ENCODE measurements at places on chromosomes 5 and 9.

GRCh38 chr5:80592105-80592504, 22.0 kb upstream of the ANKRD34B start:
- peak; percentile 45 for DNase-seq

- peak; percentile 25 for DNase-seq
Observed at GRCh38 chr9:86034863-86035734, 64.3 kb downstream of the GOLM1 start.

DNA sequence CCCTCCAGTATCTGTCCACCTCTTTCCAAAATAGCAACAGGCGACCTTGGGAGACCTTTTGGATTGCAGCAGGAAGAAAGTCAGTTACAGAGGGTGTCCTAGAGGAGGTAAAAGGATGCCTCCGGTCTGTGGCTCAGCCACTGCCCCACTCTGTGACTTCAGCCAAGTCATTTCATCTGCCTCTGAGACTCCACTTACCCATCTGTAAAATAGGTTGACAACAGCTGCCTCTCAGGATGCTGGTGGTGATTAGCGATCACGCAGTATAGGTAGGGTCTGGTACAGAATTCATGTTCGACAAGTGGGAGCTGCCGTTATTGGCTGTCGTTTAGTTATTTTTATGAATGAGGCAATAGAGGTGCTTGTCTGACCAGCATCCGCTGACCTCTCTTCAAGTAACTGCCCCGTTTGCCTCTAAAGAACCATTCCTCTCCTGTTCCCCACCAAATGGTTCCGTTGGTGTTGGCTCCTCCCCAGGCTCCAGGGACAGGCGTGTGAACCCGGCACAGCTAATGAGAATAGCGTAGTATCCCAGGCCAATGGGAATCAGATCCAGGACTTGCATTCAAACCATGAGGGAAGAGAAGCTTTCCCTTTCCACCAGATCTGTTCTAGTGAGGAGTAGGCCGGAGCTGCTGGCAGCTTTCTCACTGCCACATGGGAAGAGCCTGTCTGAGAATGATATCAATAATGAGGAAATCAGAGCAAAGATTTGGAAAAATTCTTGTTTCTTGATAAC, 64.1 kb downstream of the SMIM23 start:
- no peak for DNase-seq

- peak; percentile 44 for DNase-seq
Observed at GRCh38 chr9:92970467-92970923, 23.2 kb downstream of the FGD3 start.

DNA sequence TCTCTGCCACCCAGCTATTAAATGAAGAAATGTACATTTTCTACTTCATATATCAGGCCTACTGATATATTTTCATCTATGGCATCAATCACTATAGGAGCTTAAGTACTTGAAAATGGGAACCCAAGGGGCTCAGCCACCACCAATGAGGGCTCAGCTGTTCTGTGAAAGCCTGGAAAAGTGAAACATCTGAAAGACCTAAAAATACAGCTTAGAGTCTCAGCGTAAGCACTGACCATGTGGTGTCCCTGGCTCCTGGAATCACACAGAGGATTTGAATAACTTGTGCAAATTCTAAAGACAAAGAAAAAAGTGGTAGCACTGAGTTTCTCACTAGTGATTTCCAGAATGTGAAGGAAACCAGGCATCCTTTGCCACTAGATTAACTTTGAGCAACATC, 64.5 kb downstream of the PTPRD start:
- no peak for DNase-seq

DNA sequence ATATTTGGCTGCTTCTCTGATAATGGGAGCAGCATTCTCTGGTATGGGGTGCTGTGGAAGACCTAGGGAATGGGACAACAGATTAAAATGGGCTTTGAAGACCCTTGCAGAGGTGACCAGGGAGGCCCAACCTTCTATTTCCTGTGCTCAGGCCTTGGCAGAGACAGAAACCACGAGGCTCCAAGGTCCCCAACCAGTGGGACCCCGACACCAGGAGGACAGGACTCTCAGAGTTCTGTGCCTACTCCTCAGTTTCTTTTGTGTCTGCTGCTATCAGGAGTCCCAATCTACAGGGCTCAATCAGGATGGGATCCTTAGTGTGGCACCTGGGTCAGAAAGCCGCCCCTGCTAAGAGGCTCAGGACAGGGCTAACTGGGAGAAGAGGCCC, 29.3 kb downstream of the CSF2 start:
- no peak for DNase-seq

DNA sequence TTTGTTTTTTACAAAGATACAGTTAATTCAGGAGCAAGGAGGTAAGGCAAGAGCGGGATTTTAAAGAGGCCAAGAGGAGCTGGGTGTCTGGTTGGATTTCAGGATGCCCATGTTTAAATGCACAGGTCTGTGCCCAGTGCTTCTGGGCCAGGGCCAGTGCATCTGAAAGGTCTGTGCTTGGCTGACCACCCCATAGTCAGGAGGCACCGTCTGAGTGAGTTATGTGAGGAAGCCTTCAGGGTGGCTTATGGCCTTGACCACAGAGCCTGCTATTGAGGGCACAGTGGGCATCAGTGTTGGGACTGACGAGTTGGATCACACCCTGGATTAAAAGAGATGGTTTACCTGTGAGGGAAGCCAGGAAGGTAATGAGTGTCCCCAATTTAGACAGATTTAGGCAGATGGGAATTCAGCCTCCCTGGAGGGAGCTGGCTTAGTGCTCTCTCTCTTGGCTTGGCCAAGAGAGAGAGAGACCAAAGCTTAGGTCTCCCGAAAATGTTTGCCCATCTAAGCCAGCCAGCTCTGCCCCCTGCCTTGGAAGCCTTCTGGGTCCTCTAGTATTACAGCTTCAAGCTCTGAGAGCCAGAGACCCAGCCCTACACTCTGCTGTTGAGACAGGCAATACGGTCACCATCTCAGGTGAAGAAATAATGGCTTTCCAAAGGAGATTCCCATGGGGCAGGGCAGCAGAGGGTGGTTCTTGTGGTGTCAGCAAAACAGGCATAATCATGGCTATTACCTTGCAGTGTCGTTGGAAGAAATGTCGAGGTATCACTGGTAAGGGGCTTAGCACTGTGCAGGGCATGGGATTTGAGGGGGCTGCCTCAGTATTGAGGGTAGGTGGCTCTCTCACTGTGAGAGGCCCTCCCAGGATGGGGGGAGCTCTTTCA, 68.6 kb downstream of the RGS3 start:
- DNase-seq: no peak

DNA sequence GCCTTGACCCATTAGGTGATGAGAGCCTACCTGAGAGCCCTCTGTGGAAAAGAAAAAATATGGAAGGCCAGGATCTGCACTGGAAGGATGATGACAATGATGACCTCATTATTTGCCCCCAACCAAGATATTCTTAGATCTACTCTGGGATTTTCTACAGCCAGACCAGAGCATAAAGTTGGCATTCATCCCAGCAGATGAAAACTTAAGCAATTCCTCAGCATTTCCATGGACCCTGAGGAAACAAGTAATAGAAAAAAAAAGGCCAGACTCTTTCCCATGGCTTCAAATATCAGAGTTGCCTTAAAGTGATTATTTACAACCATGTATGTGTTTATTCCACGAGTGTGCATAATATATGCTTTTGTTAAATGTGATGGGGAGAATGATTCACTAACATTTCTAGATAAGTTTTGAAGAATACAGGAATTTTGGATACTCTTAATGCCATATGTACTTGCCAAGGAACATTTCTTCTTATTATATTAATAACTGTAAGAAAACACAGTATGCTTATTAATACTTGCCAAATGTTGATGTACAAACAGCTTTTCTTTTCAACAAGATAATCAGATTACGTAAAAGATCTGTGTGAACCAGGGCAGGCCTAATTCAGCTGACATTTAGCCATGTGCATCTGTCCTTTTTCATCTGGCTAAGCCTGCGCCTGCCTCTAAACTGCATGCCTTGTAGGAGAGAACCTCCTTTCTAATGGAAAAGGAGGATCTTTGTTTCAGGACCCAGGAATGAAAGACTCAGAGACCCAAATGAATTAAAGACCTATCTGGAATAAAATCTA, 94.8 kb downstream of the ARRDC3 start:
- no peak for DNase-seq

GRCh38 chr5:36442352-36442751, 140.7 kb upstream of the RANBP3L start:
- DNase-seq: no peak

DNA sequence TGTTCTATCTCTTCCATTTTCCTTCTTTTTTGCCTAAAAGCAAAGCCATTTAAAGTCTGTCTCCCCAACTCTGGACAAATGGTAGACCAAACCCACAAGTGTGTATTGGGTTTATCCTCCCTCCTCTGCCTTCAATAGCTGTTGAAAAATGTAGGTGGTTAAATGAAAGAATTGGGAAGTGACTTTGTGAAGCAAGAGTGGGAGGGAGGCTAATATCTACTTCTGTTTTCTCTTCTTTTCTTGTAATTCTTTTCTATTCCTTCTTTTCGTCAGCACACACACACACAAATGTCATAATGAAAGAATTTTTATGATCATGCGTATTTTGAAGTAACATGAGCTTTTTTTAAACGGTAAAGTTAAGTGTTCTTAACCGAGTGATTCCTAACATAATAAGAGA, 3.8 kb downstream of the CCDC152 start:
- no peak for DNase-seq

- no peak for DNase-seq
Observed at GRCh38 chr9:37951671-37952449, 47.9 kb upstream of the SLC25A51 start.

- DNase-seq: no peak
Observed at GRCh38 chr9:37363124-37363523, 59.4 kb upstream of the GRHPR start.

GRCh38 chr5:55325621-55326020, 17.8 kb downstream of the MTREX start:
- DNase-seq: no peak

- peak; percentile 38 for DNase-seq
Observed at GRCh38 chr5:18465833-18466681, 831.8 kb downstream of the TAF11L14 start.

GRCh38 chr5:67807439-67807888, 408.1 kb upstream of the PIK3R1 start:
- DNase-seq: no peak

- DNase-seq: no peak
Observed at GRCh38 chr5:177431317-177432142, 5.1 kb downstream of the GRK6 start.

GRCh38 chr5:34657274-34657921, 1.3 kb downstream of the RAI14 start:
- DNase-seq: no peak

GRCh38 chr5:67910546-67910945, 305.0 kb upstream of the PIK3R1 start:
- no peak for DNase-seq

- no peak for DNase-seq
Observed at GRCh38 chr9:90114641-90115425, 510.0 kb downstream of the GADD45G start.

GRCh38 chr5:6349387-6349786, 29.0 kb downstream of the MED10 start:
- DNase-seq: no peak

Data from kidney glomerular epithelial cell (primary cell).